Fibroblast of skin of back (primary cell): ENCODE measurements at places on chromosomes 11 and 22.

DNA sequence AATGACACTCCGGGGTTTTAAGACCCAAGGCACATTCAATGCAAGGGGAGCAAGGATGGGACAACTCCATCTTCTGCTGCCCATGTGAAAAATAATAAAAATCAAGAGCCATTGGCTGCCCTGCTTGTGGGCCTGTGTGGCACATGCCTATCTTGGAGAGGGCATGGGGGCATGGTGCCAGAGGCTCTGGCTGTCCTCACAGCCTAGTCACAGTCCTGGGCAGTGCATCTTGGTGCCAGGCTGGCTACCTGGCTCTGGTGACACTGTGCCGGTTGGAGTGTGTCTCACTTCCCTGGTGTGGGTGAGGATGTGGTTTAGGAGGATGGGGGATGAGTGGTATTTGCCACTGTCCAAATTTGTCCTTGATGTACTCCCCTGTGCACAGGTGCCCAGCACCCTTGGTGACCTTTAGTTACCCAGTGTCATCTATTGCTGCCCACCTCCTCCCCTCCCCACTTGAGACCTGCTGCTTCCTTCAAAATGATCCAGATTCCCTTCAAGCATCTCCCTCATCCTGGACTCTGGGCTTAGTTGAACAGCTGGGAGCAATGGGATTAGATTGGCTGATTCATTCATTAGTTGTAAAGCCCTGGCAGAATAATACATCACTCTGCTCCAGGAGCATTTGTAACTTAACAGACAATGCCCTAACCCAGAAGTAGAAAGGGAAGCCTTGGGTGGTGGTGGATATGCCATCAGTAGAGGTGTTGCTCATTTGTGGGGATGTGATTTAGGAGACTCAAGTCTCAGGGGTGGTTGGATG, 4.6 kb downstream of the TMEM86A start:
- DNase-seq, result no peak

DNA sequence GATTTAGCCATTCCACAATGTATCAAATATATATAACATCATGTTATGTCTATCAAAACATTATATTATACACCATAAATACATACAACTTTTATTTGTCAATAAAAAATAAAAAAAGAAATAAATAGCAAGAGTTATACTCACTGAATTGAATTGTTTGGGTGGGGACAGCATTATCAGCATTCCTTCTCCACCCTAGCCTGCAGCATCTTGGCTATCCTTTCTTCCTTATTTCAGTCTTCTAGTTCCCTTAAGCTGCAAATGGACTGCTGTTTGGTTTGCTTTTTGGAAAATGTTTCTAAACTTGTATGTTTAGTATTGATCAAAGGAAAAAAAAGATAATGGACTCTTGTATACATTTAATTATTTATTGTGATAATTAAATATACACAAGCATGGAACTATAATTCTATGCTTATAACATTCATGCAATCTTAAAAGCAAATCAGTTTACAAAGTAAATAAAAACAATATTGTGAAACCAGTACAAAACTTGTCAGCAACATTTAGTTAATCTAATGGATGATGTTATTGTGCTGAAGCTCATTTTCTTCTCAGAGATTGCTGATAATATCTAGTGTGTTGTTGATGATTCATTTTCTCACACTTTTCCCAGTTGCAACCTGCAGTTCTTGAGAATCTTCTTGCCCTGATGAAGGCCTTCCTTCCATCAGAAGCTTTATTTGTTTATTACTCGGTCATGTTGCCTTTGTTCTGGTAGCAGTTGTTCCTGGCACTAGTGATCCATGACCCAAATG, 5.0 kb downstream of the ARHGAP42 start:
- DNase-seq, result no peak

DNA sequence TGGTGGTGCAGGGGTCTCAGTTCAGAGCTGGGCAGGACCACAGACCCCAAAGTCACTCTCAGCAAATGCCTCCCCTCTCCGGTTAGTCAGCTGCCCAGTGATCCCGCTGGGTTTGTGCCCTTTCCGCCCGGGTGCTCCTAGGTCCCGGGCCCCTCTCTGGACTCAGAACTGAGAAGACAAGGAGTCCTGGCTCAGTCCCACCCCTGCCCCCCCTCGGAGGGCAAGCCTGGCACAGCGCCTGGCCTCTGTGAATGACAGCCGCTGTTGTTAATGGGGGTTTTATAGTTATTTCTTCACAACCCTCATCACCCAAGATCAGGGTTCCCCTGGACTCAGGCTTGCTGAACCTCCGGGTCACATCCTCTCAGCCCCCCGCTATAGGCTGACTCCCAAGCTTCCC, 47.6 kb downstream of the ELFN2 start:
- no peak for DNase-seq

DNA sequence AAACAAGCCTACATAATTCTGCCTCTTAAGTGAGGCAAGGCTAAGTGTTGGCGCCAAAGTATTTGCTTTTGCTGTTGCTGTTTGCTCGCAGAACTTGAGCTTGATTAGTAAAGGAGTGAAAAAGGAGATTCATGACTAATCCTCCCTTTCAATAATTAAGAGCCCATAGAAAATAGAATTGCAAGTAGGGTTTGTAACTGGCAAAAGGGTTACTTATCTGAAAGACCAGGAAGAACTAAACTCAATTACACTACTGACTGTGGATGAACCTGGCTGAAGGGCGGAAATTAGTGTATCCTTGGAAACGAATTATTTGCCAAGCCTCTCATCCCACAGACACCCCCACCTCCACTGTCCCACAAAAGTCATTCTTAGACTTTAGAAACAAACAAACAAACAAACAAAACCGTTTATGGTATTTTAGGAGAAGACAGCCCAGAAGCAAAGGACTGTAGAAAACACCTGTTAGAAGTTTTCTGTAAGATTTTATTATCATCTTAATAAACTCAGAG, 411 bp upstream of the EXPH5 start:
- DNase-seq, result no peak

- no peak for DNase-seq
Measured at GRCh38 chr11:45166604-45166897, 20.1 kb downstream of the PRDM11 start.

DNA sequence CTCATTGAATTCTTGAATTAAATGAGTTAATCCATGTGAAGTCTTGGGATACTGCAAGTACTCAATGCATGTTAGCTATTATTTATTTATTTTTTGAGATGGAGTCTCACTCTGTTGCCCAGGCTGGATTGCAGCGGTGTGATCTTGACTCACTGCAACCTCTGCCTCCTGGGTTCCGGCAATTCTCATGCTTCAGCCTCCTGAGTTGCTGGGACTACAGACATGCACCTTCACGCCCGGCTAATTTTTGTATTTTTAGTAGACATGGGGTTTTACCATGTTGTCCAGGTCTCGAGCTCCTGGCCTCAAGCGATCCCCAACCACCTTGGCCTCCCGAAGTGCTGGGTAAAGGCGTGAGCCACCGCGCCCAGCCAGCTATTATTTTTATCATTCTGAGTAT, 9.4 kb downstream of the MMP7 start:
- DNase-seq, result no peak
